Thoracic aorta (tissue), 2 donors: ENCODE measurements at places on chromosomes 5 and 9.
A peak's percentile ranks its signal among the peaks of the same experiment; 100 is the strongest.

DNA sequence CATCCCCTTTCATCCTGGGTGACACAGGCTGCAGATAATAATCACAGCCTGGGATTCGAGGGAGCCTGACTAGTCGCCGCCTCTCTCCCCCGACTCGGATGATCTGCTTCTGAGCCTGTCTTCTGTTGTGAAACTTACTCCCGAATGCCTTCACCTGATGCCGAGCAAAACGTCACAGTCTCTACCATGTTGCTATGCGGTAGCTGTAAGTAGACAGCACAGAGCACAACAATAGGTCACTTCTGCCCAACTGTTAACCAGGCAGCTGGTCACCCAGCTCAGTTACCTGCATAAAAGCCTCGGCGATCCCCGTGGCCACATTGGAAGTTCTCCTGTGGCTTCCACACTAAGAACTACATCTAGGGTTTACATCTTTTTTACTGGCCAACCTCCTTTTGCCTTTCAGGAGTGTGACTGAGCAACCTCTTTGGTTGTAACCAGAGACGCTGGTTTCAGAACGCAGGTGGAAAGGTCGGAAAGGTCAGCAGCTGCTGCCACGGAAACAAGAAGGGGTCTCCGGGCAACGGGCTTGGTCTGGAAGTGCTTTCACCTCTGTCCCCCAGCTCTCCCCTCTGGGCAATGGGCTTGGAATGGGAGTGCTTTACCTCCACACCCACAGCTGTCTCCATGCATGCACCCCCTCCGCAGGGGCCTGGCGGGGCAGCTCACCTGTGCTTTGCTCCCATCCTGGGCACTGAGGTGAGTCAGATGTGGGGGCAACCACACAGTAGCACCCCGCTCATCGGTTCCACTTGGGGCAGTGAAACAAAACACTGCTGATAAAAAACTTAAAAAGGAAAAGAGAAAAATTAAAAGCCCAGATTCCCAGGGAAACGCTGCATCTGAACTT, 7.6 kb upstream of the PPP1R26 start:
- no peak for DNase-seq

GRCh38 chr9:79877943-79878602, 306.3 kb downstream of the TLE4 start:
- DNase-seq = no peak

GRCh38 chr5:176654856-176655255, 7.6 kb downstream of the TSPAN17 start:
- no peak for DNase-seq

- no peak for DNase-seq
Measured at GRCh38 chr5:56006094-56006493, 11.3 kb upstream of the IL6ST start.

- DNase-seq = no peak
Measured at GRCh38 chr5:112823656-112824055, 37.4 kb upstream of the SRP19 start.

DNA sequence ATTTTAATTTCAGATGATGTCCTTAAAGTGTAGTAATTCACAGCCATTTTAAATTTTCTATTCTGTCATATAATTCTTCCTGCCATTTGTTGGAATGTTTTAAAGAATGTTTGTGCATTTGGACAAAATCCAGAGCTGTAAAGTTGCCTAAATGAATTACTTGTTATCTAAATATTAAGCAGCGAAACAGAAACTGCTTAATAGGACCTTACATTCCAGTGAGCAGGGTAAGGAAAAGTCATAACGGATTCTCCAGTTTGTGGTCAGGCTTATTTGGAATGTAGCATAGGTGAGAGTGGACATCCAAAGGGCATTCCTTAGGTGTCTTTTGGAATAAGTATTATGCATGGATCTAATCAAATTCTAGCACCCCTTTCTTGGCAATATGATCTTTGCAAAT, 410.4 kb upstream of the PTPRD start:
- DNase-seq = no peak

GRCh38 chr9:136133191-136133958, 14.7 kb upstream of the TMEM250 start:
- DNase-seq = no peak

- DNase-seq = no peak
Measured at GRCh38 chr5:133675376-133676154, 63.2 kb upstream of the FSTL4 start.

- no peak for DNase-seq
Measured at GRCh38 chr9:130276121-130276520, 10.6 kb downstream of the HMCN2 start.

DNA sequence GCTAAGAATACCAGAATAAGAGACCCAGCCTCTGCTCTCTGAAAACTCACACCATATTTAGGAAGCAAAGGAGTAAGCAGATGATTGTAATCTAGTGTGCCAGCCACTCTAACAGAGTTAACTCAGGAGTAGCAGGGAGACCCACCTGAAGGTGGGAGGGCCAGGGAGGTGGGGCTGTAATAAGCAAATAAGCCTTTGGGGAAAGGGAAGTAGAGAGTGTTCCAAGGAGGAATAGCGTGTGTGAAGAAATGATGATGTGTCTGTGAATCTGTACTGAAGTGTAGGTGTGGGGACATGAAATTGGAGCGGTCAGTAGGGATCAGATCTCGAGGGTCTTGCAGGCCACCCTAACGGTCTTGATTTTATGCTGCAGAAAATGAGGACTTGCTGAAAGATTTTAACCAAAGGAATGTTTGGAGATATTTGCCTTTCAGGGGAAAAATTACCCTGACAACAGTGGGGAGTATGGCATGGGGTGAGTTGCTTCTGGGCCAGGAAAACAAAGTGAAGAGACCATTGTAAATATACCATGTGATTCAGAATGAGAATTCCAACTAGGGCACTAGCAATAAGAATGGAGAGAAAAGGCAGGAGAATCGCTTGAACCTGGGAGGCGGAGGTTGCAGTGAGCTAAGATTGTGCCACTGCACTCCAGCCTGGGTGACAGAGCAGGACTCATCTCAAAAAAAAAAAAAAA, 44.1 kb upstream of the FSD1L start:
- no peak for DNase-seq

DNA sequence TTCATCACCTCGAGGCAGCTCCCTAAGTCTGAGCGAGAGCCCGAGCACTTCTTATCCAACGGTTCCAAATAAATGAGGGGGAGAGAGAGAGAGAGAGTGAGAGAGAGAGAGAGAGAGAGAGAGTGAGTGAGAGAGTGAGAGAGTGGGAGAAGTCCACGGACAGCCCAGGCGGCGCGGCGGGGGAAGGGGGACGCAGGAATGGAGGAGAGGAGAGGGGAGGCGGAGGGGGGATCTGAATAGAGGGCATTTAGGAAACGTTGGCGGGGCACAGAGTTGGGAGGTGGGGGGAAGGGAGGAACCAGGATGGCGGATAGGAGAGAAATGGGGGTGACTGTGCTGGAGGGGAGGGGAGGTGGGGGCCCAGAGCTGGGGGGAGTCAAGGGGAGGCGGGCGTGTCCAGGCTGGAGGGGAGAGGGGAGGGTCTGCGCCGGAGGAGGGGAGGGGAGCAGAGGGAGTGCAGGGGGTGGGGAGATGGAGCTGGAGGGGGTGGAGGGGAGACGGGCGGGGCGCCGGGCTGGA, 398 bp upstream of the BASP1 start:
- peak; percentile 31 for DNase-seq

- no peak for DNase-seq
Measured at GRCh38 chr9:107675351-107676259, 186.0 kb upstream of the KLF4 start.

GRCh38 chr5:1859099-1859498, 23.6 kb downstream of the IRX4 start:
- DNase-seq = no peak

GRCh38 chr9:95285307-95285706, 32.2 kb downstream of the FANCC start:
- DNase-seq = no peak

GRCh38 chr5:126335886-126336285, 87.3 kb upstream of the GRAMD2B start:
- DNase-seq = no peak

GRCh38 chr5:66242050-66242715, 98.1 kb downstream of the SREK1 start:
- no peak for DNase-seq

GRCh38 chr5:9782826-9783560, 152.8 kb upstream of the TAS2R1 start:
- no peak for DNase-seq

- no peak for DNase-seq
Measured at GRCh38 chr5:93602241-93603077, 19.4 kb downstream of the NR2F1 start.

DNA sequence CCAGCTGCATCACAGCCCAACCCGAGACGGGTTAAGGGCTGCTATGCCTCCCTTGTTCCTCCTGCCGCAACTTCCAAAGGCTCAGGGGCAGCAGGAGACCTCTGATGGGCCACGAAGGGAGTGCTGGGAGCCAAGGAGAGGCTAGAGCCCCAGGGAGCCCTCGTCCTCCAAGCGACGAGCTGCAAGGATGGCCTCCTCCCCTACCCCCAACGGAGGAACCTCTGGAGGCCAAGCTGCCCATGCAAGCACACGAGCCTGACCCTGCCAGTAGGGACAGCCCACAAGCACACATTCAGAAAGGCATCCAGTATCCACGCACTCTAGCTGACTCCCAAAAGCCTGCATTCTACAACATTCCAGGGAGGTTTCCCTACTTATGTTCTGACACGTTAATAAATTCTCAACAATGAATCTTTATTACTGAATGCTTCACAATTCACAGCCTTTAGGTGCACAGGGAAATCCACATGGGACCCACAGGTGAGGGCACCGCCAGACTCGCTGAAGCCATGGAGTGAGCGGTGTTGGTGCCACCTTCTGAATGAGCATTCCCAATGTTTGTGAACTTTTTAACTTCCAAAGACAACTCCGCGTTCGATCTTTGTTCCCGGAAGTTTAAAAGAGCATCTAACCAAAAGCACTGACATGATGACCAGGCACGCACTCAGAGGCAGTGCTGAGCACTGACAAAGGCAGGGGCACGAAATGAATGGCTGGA, 28.7 kb downstream of the IPPK start:
- DNase-seq = no peak

DNA sequence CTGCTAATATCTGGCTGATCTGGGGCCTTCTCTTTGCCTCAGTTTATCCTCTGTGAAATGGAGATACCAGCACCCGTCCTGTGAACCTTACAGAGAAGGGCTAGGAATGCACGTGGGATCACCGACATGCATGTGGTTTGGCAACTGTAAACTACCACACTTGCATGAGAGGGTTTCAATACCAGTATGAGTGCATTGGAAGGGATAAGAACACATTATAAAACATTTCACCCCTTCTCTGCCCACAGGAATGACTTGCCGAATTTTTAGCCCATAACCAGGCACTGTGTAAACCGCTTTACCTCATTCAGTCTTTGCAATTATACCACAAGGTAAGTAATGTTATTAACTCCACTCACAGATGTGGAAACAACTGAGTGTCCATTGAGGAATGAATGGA, 8.9 kb upstream of the RAB14 start:
- DNase-seq = no peak

- no peak for DNase-seq
Measured at GRCh38 chr9:93648181-93648580, 71.8 kb downstream of the PHF2 start.

DNA sequence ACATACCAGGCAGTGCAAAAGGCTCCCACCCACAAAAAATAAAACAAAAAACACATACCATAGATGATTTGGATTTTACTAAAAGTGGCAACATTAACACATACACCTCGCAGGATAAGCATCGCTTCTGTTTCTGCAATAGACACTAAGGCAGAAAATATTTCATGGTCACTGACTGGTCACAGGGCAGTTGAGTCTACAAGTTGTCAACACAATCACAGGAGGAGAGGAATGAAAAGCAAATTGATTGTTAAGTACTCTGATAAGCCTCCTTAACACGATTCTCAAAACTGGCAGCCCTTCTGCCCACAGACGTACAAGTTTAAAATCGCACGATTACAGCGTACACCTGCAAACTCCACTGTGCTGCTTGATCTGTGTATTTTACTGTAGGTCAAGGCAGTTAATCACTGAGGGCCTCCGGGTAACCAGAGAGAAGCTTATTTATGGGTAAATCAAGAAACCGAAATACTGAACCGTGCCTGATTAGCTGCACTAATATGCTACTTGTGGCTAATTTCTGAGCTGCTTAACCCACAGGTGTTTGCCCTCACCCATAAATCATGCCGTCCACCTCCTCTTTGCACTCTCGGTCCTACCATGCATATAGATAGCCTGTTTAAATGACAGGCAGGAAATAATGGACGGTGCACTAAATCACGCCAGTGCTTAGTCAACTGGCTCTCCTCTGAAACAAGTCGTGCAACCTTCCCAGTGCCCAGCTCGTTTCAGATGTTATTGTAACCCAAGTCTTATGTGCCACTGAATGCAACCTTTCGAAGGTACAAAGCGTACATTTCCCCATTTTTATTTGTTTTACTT, 659.4 kb upstream of the ADAMTS16 start:
- DNase-seq = no peak
